Mammary epithelial cell (primary cell): ENCODE measurements at places on chromosomes 1 and 21. TPM values are rescaled to one million over a fixed set of nuclear protein-coding genes. Genes with fewer than 3 reads are reported as not detected.

CTSS gene
- 0.17 TPM for total RNA-seq

RIPPLY3 gene
- total RNA-seq = 0.17 TPM

RAB7B gene
- total RNA-seq = 25.8 TPM

TRIM62 gene
- total RNA-seq = 4.2 TPM
